Activated naive CD4-positive, alpha-beta T cell treated with anti-CD3 and anti-CD28 coated beads, Interleukin-2, amount 50 U/mL, for 72 hours (primary cell): ENCODE measurements at places on chromosomes 5 and 9. TPM values are rescaled to one million over a fixed set of nuclear protein-coding genes. Genes with fewer than 3 reads are reported as not detected.

- DNase-seq = no peak
Observed at GRCh38 chr5:141777130-141777529, 95.1 kb upstream of the ARAP3 start.

DNA sequence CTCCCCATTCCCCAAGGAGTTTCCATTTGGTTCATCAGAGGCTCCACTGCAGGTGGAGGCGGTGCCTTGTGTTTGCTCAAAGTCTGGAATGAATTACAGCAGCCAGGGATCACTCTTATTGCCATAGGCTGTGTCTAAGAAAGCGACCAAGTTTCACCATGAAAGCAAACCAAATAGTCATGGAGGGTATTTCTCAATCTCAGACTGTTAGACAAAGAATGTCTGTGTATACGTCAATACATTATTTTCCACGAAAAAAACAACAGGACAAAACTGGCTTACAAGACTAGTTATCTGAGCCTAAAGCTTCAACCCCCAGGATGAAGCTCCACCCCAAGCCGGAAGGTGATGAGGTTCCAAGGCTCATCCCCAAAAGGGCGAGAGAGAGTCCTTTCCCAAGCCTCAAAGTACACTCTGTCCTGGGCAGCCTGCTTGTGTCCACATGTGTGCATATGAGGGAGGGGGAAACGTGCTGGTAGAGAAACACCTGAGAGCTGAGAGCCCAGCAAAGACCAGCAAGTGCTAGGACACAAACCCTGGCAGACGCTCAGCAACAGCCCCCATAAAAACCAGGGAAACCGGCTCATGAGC, 4.3 kb downstream of the B4GALT1 start:
- no peak for DNase-seq

DNA sequence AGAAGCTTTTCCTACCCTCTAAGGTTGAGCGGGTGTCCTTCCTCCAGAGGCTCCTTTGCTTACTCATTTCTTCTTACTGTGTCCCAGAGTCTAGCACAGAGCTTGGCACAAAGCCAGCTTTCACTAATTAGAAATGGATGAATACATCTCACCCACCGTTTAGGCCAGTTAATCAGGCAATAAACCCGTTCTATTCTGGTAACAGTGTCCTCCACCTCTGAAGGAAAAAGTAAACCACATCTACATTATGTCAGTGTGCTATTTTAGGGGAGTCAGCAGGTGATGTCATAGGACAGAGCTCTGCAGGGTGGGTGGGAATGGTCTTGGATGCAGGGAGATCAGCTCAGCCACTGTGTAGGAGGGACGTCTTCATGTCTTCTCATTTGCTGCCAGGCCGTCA, 109.2 kb downstream of the OSTF1 start:
- DNase-seq = no peak

DNA sequence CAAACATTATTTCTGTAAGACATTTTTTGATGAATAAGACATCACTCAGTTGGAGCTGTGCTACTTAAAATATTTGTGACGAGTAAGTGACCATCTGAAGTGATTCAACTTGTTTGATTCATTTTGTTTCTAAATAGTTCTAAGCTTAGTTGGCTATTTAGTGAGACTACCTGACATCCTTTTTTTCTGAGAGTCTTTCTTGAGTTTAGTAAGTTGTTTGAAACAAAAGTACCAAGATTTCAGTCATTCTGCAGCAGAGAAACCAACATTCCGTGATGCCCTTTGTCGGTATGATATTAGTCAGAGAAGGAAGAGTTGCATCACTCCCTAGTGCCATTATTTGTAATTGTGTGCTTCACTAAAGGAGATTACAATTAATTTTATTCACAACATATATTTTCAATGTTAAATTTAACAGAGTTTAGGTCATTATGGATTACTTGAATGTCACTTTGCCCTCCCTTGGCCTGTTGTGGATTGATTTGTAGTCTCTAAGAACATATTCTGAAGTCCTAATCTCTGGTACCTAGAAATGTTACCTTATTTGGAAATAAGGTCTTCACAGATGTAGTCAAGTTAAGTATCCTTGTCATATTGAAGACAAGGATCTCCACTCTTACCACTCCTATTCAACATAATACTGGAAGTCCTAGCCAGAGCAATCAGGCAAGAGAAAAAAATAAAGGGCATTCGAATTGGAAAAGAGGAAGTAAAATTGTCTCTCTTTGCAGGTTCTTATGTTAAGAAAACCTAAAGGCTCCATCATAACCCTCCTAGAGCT, 212.2 kb downstream of the PCSK1 start:
- no peak for DNase-seq

GRCh38 chr5:107235167-107235566, 435.6 kb downstream of the EFNA5 start:
- no peak for DNase-seq

GRCh38 chr9:69768716-69769115, 8.9 kb upstream of the PTAR1 start:
- no peak for DNase-seq

The ADAMTS16 gene
- not detected for total RNA-seq

GRCh38 chr9:5999443-6000101, 15.9 kb downstream of the RANBP6 start:
- no peak for DNase-seq

- no peak for DNase-seq
Observed at GRCh38 chr5:77329664-77330430, 119.4 kb downstream of the PDE8B start.

DNA sequence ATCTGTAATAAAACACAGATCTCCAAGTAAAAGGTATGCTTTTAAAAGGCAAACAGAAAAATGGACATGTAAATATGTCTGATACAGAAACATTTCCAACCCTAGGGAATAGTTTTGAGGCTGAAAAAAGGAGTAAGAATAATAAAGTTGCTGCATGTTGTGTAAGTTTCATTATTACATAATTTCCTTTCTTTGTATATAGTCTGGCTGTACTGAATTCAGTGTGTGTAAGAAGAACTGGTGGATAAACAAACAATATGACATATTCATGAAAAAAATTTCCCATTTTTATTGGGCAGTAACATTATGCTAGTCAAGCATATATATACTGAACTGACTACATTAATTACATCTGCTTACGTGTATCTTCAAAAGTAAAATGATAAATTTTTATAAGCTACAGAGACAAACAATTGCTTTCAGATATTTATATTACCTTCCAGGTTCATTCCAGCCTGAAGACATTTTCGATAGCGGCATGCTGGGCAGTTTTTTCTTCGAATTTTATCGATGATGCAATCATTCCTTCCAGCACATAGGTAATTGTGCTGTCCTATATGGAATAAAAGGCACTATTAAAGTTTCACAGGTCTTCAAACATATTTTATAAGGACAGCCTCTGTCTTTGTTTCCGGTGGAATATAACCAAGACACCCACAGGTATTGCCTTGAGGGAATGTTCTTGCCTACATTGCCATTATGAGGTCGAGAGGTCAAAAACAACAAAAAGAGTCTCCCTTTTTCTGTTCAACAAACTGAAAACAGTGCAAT, 93.6 kb downstream of the NR3C1 start:
- no peak for DNase-seq

The ADCY2 gene
- total RNA-seq = not detected

DNA sequence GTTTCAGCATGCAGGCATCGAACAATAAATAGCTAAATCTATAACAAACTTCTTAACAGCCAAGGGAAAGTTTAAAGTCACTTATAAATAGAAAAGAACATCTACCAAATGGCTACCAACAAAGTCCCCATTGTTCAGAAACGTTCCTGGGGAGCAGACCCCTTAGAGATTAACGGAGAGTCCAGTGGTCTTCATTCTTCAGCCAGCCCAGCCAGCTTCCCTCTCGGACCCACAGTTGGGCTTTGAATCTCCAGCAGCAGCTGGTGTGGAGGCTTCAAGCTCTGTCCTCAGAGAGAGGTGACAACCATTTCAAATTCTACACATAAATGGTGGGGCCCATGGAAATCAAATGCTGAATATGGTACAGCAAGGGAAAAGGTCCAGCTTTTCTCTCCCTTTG, 11.2 kb downstream of the ENC1 start:
- no peak for DNase-seq

The BBLN gene
- 82.2 TPM for total RNA-seq

DNA sequence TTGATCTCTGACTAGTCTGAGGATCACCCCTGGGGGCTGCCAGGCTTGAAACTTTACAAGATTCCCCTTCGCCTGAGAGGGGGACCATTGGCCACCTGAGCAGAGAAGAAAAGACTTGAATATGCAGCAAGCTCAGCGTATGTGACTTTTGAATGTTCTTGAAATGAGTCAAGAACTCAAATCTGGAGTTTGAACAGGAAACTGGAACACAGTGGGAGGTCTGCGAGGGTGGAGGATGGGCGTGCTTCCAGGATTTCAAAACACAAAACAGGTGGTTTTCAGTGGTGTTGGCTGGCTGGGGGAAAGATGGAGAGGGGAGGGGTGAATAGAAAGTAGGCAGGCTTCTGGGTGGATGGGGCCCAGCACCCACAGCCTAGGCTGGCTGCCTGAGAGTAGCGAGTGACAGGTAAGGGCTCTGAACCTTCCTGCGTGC, 40.6 kb downstream of the TMEM174 start:
- no peak for DNase-seq

- no peak for DNase-seq
Observed at GRCh38 chr5:68830377-68830898, 263.4 kb upstream of the SLC30A5 start.

The MARCOL gene
- not detected for total RNA-seq

GRCh38 chr5:172848419-172848818, 14.4 kb downstream of the ERGIC1 start:
- DNase-seq = no peak

The EEIG1 gene
- total RNA-seq = 63.1 TPM

DNA sequence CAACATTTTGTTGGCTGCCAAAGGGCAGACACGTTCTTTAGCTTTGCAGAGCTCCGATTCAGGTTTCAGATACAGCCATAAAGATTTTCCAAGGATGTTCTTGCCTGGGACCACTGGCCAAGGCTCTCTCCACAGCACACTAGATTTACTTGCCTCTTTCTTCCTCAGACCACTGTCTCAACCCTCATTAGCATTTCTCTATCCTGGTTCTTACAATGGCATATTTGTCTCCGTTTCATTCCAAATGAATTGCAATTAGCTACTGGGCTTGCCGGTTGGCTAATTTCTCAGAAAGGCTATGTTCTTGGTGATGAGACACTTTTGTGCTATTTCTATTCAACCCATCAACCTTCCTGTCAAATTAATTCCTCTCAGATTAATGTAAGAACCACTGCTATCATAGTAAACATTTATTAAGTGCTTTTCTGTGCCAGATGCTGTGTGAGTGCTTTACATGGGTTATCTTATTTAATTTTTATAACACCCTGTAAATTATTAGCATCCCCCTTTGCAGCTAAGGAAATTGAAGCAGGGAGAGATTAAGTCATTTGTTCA, 118.4 kb upstream of the NR3C1 start:
- DNase-seq = no peak

The PITX1 gene
- not detected for total RNA-seq

GRCh38 chr9:91221332-91221731, 140.4 kb downstream of the AUH start:
- no peak for DNase-seq

GRCh38 chr5:17001428-17001827, 65.3 kb upstream of the MYO10 start:
- no peak for DNase-seq

DNA sequence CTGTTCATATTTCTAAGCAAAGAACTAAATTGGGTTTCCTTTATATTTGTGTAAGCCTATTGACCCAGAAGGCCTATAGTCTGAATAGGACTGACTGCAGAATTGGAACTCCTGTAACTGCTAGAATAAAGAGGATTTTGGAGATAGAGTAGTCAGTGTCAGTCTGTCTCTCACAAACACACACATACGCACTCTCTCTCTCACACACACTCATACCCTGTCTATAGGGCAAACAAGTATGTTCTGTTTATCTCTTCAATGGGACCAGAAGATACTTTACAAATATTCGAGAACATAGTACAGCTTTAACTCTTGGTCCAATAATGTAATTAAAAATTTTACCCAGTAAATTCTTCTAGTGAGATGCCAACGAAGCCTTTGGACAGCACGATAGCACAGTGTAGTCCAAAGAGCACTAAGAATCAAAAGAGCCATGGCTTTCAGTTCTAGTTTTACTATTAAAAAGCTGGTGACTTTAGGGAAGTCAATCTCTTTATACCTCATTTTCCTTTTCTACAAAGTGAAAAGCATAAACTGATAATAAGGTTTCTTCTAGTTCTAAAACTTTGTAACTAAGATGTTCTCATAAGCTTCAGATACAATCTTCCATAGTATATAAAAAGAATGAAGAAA, 19.3 kb downstream of the ABHD17B start:
- DNase-seq = no peak

The SHISAL2B gene
- total RNA-seq = not detected

DNA sequence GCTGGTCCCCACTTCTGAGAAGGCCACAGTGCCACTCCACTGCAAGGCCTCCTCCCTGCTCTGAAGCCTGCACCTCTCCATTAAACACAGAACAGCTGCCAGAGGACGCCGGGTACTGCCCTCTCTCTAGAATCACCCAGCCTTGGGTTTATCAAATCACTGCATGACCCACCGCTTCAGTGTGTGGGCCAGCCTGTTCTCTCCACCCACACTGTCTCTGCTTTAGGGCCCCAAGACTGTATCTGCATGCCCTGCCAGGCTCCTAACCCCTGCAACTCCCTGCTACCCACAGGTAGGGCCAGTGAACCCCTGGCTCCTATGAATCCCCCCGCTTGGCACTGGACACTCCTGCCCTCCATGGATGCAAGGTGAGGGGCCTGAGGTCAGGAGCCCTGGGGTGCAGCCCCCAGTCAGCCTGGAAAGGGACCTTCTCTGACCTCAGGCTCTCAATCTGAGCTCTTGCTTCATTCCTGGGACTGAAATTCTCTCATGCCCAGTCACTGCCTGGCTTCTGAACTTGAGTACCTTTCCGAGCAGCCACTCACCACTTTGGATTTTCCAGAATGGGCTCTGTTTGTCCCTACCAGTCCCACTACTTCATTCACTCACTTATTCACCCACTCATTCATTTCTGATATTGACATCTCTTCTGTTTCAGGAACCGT, 206.3 kb downstream of the GABBR2 start:
- no peak for DNase-seq

DNA sequence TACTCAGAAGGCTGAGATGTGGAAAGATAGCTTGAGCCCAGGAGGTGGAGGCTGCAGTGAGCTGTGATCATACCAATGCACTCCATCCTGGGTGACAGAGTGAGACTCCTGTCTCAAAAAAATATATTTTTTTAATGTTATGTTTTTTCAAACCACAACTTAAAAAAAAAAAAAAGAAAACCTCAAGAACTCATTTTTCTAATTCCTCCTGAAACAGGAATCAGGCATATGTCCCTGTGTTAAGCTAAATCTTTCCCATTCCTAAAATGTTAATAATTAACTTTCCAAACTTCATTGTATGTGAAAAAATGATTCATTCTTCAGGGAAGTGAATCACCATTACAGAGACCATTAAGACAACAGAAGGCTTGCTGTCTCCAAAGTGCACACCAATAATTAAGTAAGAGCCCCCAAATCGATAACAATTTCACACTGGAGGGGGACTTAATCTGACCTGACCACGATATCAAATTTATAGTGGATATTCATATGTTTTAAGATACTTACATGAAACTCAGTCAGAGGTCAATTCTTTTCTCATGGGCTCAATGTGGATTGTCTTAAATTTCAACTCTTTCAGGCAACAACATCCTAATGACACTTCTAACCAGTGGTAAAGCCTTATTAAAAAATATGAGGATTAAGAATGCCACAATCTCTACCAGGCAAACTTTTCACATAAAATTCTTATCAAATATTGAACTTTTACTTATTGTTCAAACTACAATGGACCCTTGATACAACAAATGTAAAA, 5.2 kb downstream of the CEMIP2 start:
- no peak for DNase-seq

- no peak for DNase-seq
Observed at GRCh38 chr9:4422495-4422894, 67.8 kb upstream of the SLC1A1 start.

- DNase-seq = no peak
Observed at GRCh38 chr5:113901718-113902117, 388.2 kb downstream of the YTHDC2 start.
